ENCODE measurements at places on chromosomes 7 and 10. TPM values are rescaled to one million over a fixed set of nuclear protein-coding genes. Genes with fewer than 3 reads are reported as not detected.
A peak's percentile ranks its signal among the peaks of the same experiment; 100 is the strongest.

STEAP1 gene
- 2.6 TPM for total RNA-seq

DNA sequence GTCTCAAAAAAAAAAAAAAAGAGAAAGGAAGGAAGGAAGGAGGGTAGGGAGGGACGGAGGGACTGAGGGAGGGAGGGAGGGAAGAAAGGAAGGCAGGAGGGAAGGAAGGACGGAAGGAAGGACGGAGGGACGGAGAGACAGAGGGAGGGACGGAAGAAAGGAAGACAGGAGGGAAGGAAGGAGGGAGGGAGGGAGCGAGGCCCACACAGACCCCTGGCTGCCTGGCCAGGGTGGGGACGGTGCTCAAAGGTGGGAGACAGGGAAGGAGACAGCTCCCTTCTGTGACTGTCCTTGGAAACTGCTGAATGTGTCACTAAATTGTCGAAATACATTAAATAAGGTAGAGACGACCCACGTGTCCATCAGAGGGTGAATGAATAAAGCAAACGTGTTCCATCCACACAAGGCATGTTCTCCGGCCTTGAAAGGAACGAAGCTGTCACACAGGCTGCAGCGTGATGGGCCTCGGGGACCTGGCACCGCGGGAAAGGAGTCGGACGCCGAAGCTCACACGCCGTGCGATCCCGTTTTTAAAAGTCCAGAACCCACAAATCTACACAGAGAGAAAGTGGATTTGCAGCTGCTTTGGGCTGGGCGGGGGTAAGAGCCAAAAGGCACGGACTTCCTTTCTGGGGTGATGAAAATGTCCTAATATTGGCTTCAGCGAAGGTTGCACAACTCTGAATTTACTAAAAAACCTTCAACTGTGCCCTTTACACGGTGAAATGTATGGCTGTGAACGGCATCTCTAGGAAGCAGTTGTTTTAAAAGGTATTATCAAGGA, 23.3 kb downstream of the ADAP1 start:
- no peak overlapping the region for H3K4me3 ChIP-seq
- H3K36me3 ChIP-seq = no peaks in the 10 kb centered on the region
- H3K27ac ChIP-seq = no peak overlapping the region
- no peak for DNase-seq

GRCh38 chr10:49762566-49762877, 399 bp upstream of the OGDHL start:
- peaks cover 49% of the 10 kb centered on the region for H3K27me3 ChIP-seq
- peaks cover 8% of the 10 kb centered on the region for H3K4me1 ChIP-seq
- peak overlapping the region; percentile 21 for H3K4me3 ChIP-seq
- no peak for DNase-seq

DNA sequence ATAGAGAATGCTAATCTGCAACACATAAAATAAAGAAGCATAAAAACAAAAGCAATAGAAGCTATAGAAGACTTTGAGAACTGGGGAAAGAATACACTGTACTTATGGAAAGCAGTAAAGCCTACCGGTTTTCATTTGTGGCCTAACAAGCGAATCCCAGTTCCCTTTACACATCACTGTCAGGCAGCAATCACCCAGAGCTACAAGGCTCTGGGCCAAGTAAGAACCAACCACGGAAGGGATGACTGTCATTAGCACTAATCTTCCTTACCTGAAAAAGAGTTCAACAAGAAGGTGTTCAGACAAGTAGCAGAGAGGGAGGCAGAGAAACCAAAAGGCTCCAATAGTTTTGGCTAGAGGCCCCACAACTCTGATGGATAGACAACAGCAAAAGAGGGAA, 15.0 kb downstream of the CCDC6 start:
- peaks cover 32% of the 10 kb centered on the region for H3K36me3 ChIP-seq
- H3K4me3 ChIP-seq = no peak overlapping the region
- H3K27ac ChIP-seq = peak overlapping the region; percentile 2
- peaks cover 71% of the 10 kb centered on the region for H3K4me1 ChIP-seq
- DNase-seq = no peak

Data from activated naive CD4-positive, alpha-beta T cell treated with anti-CD3 and anti-CD28 coated beads for 36 hours (primary cell).